A549 treated with Hydrocortisone at 1 μM for 4 hours (cell line): ENCODE measurements at places on chromosomes 11 and 22. TPM values are rescaled to one million over a fixed set of nuclear protein-coding genes. Genes with fewer than 3 reads are reported as not detected.

METTL15 gene
- 6.3 to 8.4 TPM (median 6.8 TPM) in 5 replicates for total RNA-seq

KCNJ11 gene
- total RNA-seq: 4.4 to 6.1 TPM (median 4.9 TPM) in 5 replicates

NOL12 gene
- 23.6 to 28.3 TPM (median 26.4 TPM) in 5 replicates for total RNA-seq

MEI1 gene
- total RNA-seq: 0.25 TPM in 1 of 5 replicates, not detected in the others

RNASEH2C gene
- 23.6 to 51.8 TPM (median 47.4 TPM) in 5 replicates for total RNA-seq

POTEH gene
- not detected in 5 replicates for total RNA-seq

RPL3 gene
- 1,752 to 2,087 TPM (median 1,764 TPM) in 5 replicates for total RNA-seq

HORMAD2 gene
- total RNA-seq: not detected in 5 replicates

RTN4RL2 gene
- total RNA-seq: 49.3 to 87.5 TPM (median 82.4 TPM) in 5 replicates

OR52N4 gene
- total RNA-seq: not detected in 5 replicates

ANGPTL5 gene
- 0.06 to 0.14 TPM (median 0.11 TPM) in 4 of 5 replicates, not detected in the other for total RNA-seq

ZNF74 gene
- total RNA-seq: 5.9 to 7.4 TPM (median 6.7 TPM) in 5 replicates

OR2D2 gene
- not detected in 5 replicates for total RNA-seq

OR51E2 gene
- not detected in 5 replicates for total RNA-seq

KRTAP5-7 gene
- not detected in 5 replicates for total RNA-seq

CARD18 gene
- total RNA-seq: not detected in 5 replicates

DDX25 gene
- total RNA-seq: 0.09 TPM in 1 of 5 replicates, not detected in the others
